CD8-positive, alpha-beta T cell (primary cell): ENCODE measurements at places on chromosomes 7 and 10.

DNA sequence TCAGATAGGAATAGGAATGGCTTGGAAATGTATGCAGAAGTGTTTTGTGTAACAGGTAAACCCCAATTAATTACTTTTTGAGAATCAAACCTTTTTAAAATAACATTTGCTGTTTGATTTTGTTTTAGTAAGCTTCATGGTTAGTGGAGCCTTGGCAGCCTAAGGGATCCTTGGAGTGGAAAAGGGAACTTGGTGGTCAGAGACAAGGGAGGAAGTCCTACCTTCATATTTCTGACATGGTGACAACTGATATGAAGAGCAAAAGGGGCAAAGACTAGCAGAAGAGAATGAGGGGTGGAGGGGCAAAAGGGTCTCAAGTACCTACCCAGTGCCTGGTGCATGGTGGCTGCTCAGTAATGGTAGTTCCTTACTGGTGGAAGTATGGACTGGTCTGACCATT lies 32.3 kb downstream of the AHCYL2 start:
- no peak for DNase-seq

- DNase-seq: no peak
Observed at GRCh38 chr10:122326385-122326784, 48.1 kb upstream of the PLEKHA1 start.

GRCh38 chr10:94146313-94146712 lies 152.6 kb downstream of the PLCE1 start:
- DNase-seq: no peak

DNA sequence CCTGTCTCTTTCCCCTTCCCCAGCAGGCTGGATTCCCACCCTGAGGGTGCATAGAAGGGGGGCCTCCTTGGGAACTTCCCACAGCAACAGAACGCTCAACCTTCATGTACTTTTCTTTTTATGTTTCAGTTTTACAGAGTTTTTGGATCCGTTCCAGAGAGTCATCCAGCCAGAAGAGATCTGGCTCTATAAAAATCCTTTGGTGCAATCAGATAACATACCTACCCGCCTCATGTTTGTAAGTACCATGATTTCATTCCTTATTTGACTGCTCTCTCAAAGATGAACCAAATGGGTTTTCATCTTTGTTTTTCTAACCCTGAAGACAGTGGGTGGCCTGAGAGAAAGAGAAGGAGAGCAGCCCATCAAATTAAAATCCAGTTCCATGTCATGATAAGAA lies 46.7 kb downstream of the PLPP4 start:
- DNase-seq: no peak

GRCh38 chr10:5555881-5556280 lies 31.1 kb downstream of the CALML3 start:
- DNase-seq: no peak

- DNase-seq: no peak
Observed at GRCh38 chr10:13917791-13918190, 331.0 kb downstream of the PRPF18 start.

GRCh38 chr7:147904219-147904576 lies 686.4 kb upstream of the C7orf33 start:
- DNase-seq: no peak

DNA sequence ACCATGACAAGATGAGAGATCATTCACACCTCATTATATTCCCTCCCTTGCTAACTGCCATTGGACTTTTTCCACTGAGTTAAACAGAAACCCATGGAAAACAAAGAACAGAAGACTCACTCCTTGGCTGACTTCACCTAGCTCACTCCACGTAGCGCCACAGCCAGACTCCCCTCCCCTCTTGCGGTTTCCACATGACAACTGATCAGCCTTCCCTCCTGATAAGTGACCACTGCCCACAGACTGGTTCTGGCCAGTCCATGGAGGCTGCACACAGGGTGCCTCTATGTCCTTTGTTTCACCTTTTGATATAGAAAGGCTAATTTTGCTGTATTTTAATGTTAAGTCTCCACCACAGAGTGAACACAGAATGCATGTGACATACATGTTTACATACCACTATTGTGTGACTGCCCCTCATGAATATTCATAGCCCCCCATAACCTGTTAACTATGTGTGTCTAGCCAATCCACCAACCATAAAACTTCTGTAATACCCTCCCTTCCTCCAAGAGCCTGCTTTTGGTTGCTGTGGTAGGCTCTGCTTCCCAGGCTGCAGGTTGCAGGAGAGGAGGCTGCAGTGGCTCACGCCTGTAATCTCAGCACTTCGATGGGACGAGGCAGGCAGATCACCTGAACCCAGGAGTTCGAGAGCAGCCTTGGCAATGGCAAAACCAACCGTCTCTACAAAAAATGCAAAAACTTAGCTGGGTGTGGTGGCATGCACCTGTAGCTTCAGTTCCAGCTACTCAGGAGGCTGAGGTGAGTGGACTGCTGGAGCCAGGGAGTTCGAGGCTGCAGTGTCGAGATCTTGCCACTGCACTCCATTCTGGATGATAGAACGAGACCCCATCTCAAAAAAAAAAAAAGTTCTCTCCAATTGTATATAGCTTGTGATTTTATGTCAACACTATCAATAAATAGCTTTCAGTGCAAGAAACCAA lies 10.0 kb upstream of the IFIT5 start:
- DNase-seq: no peak

DNA sequence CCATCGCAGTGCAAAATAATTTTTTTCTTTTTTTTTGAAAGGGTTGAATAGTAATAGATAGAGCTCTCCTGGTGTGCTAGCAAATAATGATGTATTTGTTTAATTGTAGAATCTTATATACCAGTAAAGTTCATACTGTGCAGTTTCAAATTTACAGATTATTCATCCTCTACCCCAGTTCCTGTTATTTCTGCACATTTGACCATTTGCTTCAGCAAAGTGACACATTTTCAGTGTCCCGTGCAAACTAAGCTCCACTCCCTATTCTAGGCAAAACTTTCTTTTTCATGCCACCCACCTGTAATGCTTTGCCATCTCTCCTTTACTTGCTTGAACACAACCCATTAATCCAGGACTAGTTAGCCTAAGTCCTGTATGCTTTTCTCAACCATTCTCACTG lies 43.0 kb downstream of the SHOC2 start:
- no peak for DNase-seq
